Large intestine (tissue), 12 donors: ENCODE measurements at places on chromosomes 1 and 21. TPM values are rescaled to one million over a fixed set of nuclear protein-coding genes. Genes with fewer than 3 reads are reported as not detected.

The S100A6 gene
- polyA plus RNA-seq: 334 TPM

The SPRR1B gene
- polyA plus RNA-seq: not detected

The SLC27A3 gene
- polyA plus RNA-seq: 32.4 TPM

- peaks cover 22% of the 10 kb centered on the region for H3K36me3 ChIP-seq
- no peak overlapping the region for H3K27ac ChIP-seq
- H3K4me1 ChIP-seq: peaks cover 7% of the 10 kb centered on the region
- H3K27me3 ChIP-seq: no peaks in the 10 kb centered on the region
- no peak for DNase-seq
Measured at GRCh38 chr1:219988387-219988786, 57.9 kb downstream of the EPRS1 start.
